ENCODE measurements at places on chromosomes 13 and 19.

GRCh38 chr19:6852001-6852400 lies 35.4 kb upstream of the ADGRE1 start:
- DNase-seq, result no peak

GRCh38 chr13:112750570-112750969 lies 60.7 kb downstream of the ATP11A start:
- DNase-seq, result no peak

DNA sequence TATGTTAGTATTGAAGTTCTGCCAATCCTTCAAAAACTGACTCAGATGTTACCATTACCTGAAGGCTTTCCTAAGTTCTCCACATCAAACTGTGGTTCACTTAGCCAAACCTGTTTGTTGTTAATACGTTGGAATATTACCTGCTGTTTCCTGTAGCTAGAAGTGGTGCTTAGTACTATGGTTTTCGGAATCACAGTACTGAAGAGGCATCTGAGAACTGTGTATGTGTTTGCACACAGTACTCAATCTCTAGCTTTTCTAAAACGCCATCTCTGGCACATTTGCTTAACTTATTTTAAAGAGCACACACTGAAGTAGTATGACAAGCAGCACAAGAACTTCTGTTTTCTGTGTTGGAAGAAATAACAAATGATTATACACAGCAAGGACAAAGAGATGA lies 248.2 kb downstream of the SHISA2 start:
- DNase-seq, result no peak

- DNase-seq, result no peak
These were observed 159.0 kb downstream of the USP12 start for GRCh38 chr13:27012482-27013197.

DNA sequence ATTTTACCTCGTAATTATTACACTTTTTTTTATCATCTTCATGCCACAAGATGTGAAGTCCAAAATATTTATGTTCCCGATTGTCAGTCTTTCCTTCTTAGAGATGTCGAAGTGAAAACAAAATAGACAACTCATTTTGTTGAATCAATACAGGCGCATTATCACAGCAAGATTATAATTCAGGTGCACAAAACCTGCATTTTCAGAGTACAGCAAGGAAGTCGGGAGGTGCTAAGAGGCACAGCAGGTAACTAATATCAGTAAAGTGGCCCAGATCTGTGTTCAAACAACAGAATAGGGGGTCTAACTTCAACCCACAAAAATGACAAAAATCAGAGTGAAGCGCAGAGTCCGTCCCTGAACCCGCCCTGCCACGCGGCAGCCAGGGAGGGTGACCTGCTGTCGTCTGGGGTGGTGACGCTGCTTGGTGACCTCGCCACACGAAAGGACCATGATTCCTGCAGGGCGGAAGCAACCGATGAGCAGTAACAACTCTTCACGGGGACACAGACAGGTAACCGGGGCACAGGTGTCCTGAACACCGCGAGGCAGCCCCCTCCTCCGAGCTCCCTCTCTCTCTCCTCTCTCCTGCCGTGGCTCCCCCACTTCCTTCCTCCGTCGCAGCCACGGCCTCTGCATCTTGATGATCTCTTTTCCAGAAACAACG lies 50.9 kb upstream of the SPACA7 start:
- DNase-seq, result no peak

- DNase-seq, result no peak
These were observed 14.1 kb upstream of the MYH14 start for GRCh38 chr19:50189331-50189730.

DNA sequence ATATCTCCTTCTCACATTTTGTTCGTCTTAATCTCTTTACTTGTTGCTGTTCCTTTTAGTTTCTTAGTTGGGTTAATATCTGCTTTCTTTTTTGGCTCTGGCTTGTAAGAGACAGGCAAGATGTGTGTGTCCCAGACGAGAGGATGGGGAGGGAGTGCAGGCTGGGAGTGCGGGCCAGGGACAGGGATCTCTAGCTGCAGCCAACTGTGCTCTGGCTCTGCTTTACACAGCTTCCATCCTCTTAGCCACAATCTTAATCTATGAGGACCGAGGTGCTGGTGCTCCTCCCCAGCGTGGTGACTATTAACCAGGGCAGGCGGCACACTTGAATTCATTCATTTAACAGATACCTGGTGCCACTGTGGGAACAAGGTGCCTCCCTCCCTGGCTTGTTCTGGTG lies 70.9 kb upstream of the WASF3 start:
- DNase-seq, result no peak

GRCh38 chr13:97548138-97548537 lies 114.2 kb downstream of the RAP2A start:
- DNase-seq, result no peak

- DNase-seq, result no peak
These were observed 362.2 kb upstream of the PCDH20 start for GRCh38 chr13:61777899-61778298.

DNA sequence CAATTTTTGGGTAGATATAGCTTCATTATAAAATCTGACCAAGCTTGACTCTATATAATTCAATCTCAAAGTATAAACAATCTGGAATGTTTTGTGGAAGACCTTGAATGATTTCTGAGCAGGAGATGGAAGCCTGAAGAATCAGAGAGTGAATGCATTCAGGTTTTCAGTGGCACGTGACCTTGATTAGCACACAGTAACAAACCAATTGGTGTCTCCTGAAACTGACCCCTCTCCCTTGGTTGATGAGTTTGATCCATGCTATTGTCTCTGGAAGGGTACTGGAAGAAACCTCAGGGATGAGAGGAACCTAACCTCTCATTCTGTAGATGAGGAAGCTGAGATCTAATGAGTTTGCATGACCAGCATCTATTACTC lies 39.6 kb downstream of the PCDH8 start:
- no peak for DNase-seq

DNA sequence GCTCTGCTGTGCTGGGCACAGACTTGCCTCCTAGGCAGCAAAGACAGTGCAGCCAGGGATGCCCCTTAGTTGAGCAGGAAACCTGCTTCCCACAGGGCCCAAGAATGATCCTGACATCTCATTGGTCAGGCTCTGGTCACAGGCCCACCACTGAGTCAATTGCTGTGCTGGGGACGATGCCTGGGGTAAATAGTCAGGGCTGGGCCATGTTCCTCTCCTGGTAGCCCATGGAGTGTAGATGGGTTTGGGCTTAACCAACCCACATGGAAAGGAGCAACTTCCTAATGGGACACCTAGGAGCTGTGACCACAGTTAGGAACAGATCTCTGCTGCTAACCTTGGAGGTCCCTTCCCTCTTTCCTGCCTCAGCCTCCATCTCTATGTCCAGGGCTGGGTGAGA lies 212.5 kb upstream of the ZNF536 start:
- DNase-seq, result no peak
